ENCODE measurements at places on chromosomes 7 and 10.

DNA sequence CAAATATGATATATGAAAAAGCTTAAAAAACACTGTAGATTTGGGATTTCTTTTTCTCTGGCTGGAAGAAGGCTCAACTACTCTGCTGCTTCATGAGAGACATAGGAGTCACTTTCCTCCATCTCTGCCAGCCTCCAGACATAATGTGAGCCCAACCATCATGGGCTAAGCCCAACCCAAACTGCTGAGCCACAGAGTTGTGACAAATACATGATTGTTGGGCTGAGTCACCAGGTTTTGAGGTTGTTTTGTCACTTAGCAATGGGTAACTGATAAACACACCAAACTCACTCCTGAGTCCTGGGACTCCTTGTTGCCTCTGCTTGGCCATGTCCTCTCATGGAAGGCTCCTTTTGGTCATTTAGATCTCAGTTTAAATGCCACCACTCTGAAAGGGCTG, 381.8 kb upstream of the FZD8 start:
- DNase-seq = no peak

DNA sequence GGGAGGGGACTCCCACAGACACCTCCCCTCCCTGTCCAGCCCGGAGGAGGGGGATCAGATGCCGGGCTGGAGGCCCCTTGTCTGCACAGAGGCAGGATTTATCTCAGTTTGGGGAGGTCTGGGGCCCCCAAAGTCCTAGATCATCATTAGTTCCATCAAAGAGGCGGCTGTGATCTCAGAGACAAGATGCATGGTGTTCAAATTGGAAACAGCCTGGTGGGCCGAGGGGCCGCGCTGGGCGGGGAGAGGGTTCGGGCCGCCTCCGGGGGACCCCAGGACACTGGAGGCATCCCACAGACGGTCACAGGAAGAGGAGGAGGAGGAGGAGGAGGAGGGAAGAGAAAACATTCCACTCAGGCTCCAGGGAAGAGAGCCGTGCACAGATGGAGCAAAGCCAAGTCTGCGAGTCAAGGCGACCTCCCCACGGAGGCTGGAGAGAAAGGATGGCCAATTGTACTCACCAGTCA, 69.5 kb upstream of the CUX1 start:
- no peak for DNase-seq

DNA sequence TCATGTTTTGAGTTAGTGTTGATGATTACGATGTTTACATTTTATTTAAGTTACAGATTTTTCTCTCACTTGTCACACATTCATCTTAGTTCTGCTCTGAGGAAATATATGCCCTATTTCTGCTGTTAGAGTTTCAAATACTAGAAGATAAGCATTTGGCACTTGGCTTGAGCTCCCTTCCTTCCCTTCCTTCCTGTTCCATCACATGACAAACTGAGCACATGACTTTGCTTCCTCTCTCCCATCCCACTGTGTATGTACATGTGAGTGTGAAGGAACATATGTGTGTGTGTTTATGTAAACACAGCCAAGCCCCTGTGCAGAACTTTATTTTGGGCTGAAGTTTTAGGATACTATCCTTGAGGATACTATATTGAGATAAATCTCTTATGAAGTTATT, 795.9 kb upstream of the IGFBP3 start:
- DNase-seq = no peak

- peak; percentile 62 for DNase-seq
Observed at GRCh38 chr7:2521952-2522591, 2.5 kb downstream of the LFNG start.

DNA sequence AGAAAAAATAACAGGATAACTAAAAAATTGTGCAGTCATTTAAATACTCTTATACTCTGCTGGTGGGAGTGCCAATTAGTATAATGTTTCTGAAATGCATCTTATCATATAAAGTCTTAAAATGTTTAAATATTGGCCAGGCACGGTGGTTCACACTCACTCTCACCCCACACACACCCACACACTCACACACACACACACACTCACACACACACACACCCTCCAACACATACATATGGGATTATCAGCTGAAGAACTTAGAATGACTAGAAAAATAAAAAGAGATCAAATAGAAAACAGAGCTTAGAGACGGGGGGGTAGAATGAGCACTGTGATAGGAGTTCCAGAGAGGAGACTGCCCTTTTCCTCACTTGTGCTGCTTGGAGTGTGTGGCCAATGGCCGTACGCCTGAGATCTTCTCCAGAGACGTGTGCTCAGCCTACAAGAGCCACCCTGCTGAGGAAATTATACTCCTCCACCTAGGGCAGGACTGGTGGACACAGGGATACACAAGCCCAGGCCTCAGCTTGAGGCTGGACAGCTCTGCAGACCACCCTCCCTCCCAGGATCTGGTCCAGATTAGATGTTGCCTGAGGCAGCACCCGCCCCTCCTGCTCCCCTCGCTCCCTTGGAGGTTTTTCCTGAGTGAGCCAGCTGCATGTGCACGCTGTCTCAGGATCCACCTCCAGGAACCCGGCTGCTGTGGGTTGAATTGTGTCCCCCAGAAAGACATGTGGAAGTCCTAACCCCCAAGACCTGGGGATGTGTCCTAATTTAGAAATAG, 26.5 kb upstream of the PRKAG2 start:
- DNase-seq = no peak

DNA sequence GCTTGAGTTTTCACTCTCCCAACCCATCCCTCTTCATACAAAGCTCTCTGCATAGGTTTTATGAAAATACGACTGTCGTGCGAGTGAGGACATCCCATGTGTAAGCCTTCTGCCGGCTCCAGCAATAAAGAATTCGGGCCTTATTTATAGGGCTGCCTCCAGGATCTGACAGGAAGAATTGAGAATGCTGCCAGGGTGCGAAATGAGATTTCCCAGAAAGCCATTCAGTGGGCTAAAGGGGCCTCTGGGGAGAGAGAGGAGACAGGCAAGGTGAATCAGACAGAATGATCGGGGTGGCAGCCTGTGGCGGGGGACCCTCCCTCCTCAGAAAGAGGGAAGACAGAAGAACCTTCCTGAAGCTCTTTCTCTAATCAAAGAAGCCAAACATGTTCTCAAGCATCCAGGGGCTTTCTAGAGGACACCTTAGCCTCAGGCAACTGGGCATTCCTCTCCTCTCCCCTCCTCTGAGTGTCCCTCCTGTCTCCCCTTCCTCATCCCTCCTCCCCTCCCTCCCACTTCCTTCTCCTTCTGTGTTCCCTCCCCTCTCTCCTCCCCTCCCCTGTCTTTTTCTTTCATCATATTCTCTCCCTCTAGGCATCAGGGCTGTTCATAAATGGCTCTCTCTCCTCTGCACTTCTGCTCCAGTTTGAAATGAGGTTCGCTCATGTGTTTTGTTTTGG, 410.9 kb downstream of the TYW1 start:
- DNase-seq = no peak

DNA sequence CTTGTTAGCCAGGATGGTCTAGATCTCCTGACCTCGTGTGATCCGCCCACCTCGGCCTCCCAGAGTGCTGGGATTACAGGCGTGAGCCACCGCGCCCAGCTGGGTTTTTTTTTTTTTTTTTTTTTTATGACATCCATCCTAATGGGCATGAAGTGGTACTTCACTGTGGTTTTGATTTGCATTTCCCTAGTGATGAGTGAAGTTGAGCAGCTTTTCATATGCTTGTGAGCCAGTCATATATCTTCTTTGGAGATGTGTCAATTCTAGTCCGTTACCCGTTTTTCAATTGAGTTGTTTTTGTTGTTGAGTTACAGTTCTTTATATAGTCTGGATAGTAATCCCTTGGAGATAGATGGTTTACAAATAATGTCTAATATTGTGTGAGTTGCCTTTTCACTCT, 127.7 kb downstream of the SMURF1 start:
- no peak for DNase-seq
